ENCODE measurements at places on chromosomes 5 and 9.

GRCh38 chr5:172104021-172104420 is 84.0 kb downstream of the STK10 start:
- no peak for DNase-seq

- no peak for DNase-seq
Observed at GRCh38 chr5:113373426-113373825, 61.4 kb downstream of the TSSK1B start.

DNA sequence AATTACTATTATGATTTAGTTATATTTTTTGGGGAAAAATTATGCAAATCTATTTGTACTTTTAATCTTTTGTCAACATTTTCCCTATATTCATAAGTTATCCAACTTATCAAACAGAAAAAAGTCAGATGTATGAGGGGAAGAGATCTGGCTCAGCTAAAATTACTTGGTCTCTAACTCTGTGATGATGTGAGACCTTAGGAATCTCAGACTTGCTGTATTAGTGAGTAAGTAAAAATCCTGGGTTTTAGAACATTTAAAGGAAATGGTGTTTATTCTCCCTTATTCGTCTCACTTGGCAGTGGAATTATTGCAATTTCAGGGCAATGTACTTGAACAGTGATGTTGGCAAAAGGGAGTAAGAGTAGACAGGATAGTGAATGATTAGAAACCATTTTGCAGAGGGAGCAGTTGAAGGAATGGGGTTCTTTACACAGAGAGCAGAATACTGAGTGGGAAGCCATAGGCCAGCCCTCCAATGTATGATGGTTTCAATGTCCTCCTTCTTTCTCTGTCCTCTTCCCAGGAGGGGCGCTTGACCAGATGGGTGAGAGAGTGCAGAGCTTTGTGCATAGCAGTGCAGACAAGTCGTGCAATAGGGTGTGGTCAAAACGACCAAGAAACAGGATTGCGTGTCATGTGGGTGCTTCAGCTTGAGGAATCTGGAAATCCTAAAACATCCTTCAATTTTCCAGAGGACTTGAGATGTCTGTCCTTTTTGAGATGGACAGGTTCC is 91.7 kb downstream of the TENT4A start:
- no peak for DNase-seq

GRCh38 chr5:94849821-94850736 is 231.6 kb downstream of the SLF1 start:
- peak; percentile 91 for DNase-seq

DNA sequence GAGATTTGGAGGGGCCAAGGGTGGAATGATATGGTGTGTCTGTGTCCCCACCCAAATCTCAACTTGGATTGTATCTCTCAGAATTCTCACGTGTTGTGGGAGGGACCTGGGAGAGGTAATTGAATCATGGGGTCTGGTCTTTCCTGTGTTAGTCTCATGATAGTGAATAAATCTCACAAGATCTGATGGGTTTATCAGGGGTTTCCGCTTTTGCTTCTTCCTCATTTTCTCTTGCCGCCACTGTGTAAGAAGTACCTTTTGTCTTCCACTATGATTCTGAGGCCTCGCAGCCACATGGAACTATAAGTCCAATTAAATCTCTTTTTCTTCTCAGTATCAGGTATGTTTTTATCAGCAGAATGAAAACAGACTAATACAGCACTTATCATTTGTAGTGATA is 29.5 kb upstream of the SPIN1 start:
- no peak for DNase-seq

- no peak for DNase-seq
Observed at GRCh38 chr5:152987131-152987530, 503.3 kb upstream of the GRIA1 start.

DNA sequence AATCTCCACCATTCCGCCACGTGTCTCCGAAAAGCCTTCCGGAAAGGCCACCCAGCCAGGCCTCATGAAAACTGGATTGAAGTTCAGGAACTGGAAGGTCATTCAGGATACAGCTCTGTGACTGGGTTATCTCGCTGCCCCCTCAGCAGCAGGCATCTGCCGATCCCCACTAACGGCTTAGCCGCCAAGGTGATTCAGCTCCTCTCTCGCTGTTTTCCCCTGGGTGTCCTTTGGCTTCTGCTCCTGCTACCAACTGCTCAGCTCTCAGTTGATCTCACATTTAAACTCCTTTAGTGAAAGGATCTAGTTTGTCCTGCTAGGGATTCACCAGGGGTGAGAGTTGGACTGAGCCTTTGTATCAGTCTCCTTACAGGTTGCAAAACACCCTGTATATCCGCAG is 2.2 kb upstream of the GDNF start:
- no peak for DNase-seq

GRCh38 chr9:134942788-134943184 is 25.1 kb upstream of the FCN1 start:
- no peak for DNase-seq

Data from NAMALWA (cell line).